ENCODE measurements at places on chromosomes 1 and 21.

DNA sequence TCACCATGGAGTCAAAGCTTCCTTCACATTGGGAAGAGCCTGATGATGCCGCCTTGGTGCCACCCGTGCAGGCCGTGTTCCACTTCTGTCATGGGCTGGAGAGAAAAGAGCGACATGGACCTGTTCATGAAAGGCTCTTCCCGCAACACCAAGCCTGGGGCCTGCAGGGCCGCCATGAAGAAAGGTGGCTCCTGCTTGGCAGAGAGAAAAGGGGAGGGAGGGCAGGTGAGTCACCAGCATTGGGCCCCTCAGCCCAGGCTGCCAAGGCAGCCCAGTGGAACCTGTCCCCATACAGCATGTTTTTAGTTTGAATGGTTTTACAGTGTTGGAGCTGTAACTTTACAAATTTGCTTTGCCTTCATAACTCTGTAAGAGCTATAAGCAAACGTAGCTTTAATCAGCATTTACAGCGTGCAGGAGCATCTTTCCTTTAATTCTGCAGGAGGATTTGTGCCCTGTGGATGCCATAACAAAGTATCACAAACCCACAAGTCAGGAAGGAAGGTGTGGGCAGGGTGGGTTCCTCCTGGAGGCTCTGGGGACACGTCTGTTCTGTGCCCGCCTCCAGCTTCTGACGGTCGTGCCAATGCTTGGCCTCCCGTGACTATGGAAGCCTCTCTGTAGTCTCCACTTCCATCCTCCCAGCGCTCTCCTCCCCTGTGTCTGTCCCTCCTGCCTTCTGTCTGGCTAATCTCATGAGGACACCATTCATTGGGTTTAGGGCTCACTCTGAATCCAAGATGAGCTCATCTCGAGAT, 49.1 kb downstream of the RIPK4 start:
- DNase-seq: no peak

DNA sequence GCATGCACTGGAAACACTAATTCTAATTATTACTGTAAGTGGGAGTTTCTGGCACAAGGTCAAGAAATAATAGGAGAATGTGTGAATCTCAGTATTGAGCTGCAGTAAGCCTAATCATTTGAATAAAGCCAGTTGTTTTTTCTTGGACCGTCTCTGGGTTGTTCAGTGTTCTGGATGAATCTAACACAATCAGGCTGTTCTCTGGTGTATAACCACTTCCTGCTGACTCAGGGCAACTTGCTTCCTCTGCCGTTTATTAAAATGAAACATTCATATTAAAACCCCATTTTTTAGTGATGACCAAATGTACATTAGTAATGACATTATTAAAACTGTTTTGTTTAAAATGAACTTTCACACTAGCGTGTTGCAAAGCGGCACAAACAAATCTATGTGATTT, 273.1 kb upstream of the SNX7 start:
- DNase-seq: no peak

- peak; percentile 28 for DNase-seq
Measured at GRCh38 chr1:12436817-12437599, 181.0 kb downstream of the DHRS3 start.

GRCh38 chr1:60547821-60548220, 474.3 kb upstream of the C1orf87 start:
- DNase-seq: no peak

- peak; percentile 45 for DNase-seq
Measured at GRCh38 chr1:8858888-8859706, 19.4 kb downstream of the ENO1 start.

Data from bone marrow (tissue), 2 donors.